ENCODE measurements at places on chromosomes 1 and 21. TPM values are rescaled to one million over a fixed set of nuclear protein-coding genes. Genes with fewer than 3 reads are reported as not detected.

Gene DNALI1
- total RNA-seq = not detected

Gene CA6
- not detected for total RNA-seq

Gene FCRL5
- total RNA-seq = 40.4 TPM

Gene MEGF6
- total RNA-seq = 10.9 TPM

Gene DLGAP3
- total RNA-seq = 6.0 TPM

Gene NCMAP
- total RNA-seq = not detected

Gene NOS1AP
- not detected for total RNA-seq

Gene FCRL3
- 97.1 TPM for total RNA-seq

Gene FCMR
- 146 TPM for total RNA-seq

Gene S100B
- total RNA-seq = not detected

Gene PMF1
- total RNA-seq = 75.8 TPM

Gene CIART
- 0.20 TPM for total RNA-seq

Gene CYP4A22
- not detected for total RNA-seq

Gene GFI1
- total RNA-seq = 1.2 TPM

Gene LCE1B
- total RNA-seq = not detected

Gene MFAP2
- not detected for total RNA-seq

Gene DYRK1A
- total RNA-seq = 93.4 TPM

Gene FALEC
- total RNA-seq = 1.1 TPM

Gene PDZK1IP1
- not detected for total RNA-seq

Gene PCBP3
- not detected for total RNA-seq

Gene ANGPTL7
- total RNA-seq = not detected

Gene GIPC2
- not detected for total RNA-seq

Gene KCNJ10
- total RNA-seq = not detected

Gene STK40
- 62.7 TPM for total RNA-seq

Gene SPATA17
- not detected for total RNA-seq

Gene MEX3A
- 0.47 TPM for total RNA-seq

Gene HES4
- total RNA-seq = 0.67 TPM

Gene CELSR2
- 1.1 TPM for total RNA-seq

Gene PIGR
- 0.49 TPM for total RNA-seq

Gene AXDND1
- 0.61 TPM for total RNA-seq

Gene MAN1C1
- total RNA-seq = 0.20 TPM

Gene OLFML3
- 0.29 TPM for total RNA-seq

Gene MROH9
- not detected for total RNA-seq

Gene LRIG2
- 30.7 TPM for total RNA-seq

Gene SZRD1
- total RNA-seq = 184 TPM

Gene C1orf167
- not detected for total RNA-seq

Gene ADORA1
- total RNA-seq = not detected

Gene RAB3B
- total RNA-seq = 0.02 TPM

Gene FAM72C
- total RNA-seq = 0.49 TPM

Gene C1orf94
- total RNA-seq = not detected

Gene LPAR3
- 0.59 TPM for total RNA-seq

Gene RAD54L
- total RNA-seq = 3.7 TPM

Gene FCRL4
- total RNA-seq = 6.3 TPM

Gene TMEM125
- total RNA-seq = not detected

Gene TMPRSS3
- not detected for total RNA-seq

Gene NHLH1
- 0.46 TPM for total RNA-seq

Gene S100A2
- 2.0 TPM for total RNA-seq

Gene FCRL6
- total RNA-seq = not detected

Gene C1QC
- not detected for total RNA-seq

Gene COQ8A
- total RNA-seq = 24.7 TPM

Data from activated B cell treated with CpG ODN at 0.5 μM for 24 hours (primary cell).